Karpas-422 (cell line): ENCODE measurements at places on chromosomes 5 and 9. TPM values are rescaled to one million over a fixed set of nuclear protein-coding genes. Genes with fewer than 3 reads are reported as not detected.

GRCh38 chr5:92144824-92145223, 761.7 kb upstream of the ARRDC3 start:
- no peak for DNase-seq

- DNase-seq, result no peak
Observed at GRCh38 chr5:32767948-32768467, 56.9 kb downstream of the NPR3 start.

DNA sequence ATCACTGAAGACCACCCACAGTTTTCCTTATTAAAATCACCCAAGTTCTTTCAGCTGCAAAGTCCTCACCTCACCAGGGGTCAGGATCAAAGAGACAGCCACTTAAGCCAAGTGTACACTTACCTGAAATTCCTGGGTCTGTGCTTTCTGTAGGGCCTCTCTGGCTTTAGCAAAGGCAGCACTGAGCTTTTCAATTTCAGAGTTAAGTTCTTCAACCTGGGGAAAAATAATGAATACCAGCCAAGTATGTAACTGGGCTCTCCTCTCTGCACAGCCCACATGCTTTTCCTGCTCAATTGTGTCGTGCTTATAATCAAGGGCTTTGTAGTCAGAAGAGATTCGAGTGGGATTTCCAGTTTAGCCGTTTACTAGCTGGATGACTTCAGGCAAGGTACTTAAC, 55.1 kb downstream of the CDK5RAP2 start:
- no peak for DNase-seq

GRCh38 chr9:127396253-127396807, 639 bp upstream of the SLC2A8 start:
- DNase-seq, result no peak

GRCh38 chr9:5531101-5531882, 21.0 kb downstream of the PDCD1LG2 start:
- DNase-seq, result no peak

- no peak for DNase-seq
Observed at GRCh38 chr9:19511694-19512093, 102.9 kb downstream of the ACER2 start.

- DNase-seq, result no peak
Observed at GRCh38 chr9:116715751-116716150, 28.6 kb downstream of the TRIM32 start.

DNA sequence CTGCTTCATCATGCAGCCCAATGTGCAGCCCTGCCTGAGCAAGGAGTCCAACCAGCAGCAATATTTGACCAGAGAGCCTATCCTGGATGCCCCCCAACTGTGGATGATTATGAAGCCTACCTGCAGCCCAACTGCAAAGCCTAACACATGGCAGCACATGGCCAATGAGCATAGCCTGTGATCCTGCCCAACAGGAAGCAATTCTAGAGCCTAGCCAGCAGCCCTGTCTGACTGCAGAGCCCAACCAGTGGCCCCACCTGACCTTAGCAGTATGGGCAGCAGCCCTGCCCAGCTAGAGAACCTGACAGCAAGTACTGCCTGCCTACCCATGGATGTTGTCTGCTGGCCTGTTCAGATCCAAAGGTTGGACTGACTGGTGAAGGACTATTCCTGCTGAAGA, 97.3 kb upstream of the SH3GL2 start:
- DNase-seq, result no peak

GRCh38 chr9:121294151-121294743, 26.3 kb downstream of the GSN start:
- no peak for DNase-seq

GRCh38 chr5:141763541-141763940, 81.5 kb upstream of the ARAP3 start:
- DNase-seq, result no peak

Gene ADAMTS2
- total RNA-seq, result not detected in 2 replicates

Gene ANGPTL2
- not detected in 2 replicates for total RNA-seq
